ENCODE measurements at places on chromosomes 3 and 15.
A peak's percentile ranks its signal among the peaks of the same experiment; 100 is the strongest.

GRCh38 chr3:150385296-150386242, 22.5 kb upstream of the TSC22D2 start:
- no peak for DNase-seq

- no peak for DNase-seq
Observed at GRCh38 chr3:85068911-85069310, 110.1 kb downstream of the CADM2 start.

- no peak for DNase-seq
Observed at GRCh38 chr3:35954413-35954812, 315.1 kb downstream of the ARPP21 start.

- DNase-seq = peak; percentile 81
Observed at GRCh38 chr3:56683122-56683817, at the start of gene TASOR. Gene TASOR, minus strand, starts transcription at chr3:56683265. Its CDS starts 259 bp downstream, at chr3:56683006.

Data from naive thymus-derived CD8-positive, alpha-beta T cell (primary cell).